ENCODE measurements at places on chromosomes 5 and 9.
A peak's percentile ranks its signal among the peaks of the same experiment; 100 is the strongest.

GRCh38 chr5:72621576-72621975 lies 114.4 kb upstream of the ZNF366 start:
- no peak for DNase-seq

DNA sequence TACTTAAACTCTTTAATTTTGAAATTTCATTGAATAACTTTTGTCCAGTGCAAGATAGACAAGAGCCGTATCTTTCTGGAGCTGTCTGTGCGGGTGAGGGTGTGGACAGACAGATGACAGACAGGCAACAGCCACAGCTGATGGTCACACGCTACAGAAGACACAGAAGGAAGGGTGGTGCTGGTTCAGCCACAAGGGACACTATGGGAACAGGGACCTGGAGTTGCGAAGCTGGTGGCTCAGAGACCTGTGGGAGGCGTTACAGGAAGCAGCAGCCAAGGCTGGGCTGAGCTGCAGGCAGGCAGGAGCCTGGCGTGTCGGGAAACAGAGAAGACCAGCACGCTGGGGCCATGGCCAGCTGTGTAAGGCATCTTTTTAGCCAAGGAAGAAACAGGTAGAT lies 104.4 kb downstream of the WNK2 start:
- DNase-seq: no peak

GRCh38 chr5:6392561-6392960 lies 14.2 kb upstream of the MED10 start:
- no peak for DNase-seq

DNA sequence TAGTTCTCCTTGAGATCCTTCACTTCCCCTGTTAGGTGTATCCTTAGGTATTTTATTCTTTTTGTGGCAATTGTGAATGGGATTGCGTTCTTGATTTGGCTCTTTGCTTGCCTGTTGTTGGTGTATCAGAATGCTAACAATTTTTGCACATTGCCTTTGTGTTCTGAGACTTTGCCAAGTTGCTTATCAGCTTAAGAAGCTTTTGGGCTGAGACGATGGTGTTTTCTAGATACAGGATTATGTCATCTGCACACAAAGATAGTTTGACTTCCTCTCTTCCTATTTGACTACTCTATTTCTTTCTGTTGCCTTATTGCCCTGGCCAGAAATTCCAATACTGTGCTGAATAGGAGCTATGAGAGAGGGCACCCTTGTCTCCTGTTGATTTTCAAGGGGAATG lies 609.4 kb upstream of the COX7C start:
- no peak for DNase-seq

GRCh38 chr5:14054965-14055963 lies 87.9 kb upstream of the TRIO start:
- DNase-seq: no peak

DNA sequence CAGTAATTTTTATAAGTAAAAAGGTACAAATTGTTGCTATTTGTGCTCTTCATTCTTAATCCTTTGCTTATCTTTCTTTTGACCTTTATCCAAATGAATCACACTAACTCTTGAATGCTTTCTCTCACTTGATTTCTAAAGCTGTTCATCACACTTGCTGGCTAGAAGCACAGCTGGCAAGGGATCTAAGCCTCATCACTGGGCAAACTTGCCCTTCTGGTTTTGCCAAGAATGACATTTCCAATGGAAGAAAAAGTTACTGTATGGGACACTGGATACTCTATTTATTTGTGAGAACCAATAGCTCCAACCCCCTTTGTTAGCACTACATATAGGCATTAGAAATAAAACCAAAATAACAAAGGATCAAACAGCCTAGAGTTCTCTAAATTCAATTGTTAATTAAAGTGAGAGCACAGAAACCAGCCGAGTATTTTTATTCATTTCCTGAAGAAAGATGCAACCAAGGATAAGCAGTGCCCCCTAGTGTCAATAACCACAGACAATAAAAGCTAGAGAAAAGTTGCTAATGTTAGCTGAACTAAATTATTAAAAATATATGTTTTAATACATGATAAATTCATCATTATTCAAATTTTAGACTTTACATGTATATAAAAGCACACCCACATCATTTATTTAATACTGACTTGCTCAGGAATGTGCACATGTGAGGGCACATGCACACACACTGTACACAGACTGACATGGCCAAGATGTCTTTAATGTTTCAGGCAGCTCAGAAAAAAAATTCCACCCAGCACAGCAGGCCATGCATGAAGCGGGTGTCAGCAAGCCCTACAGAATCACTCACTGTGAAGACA lies 59.8 kb upstream of the POU5F2 start:
- DNase-seq: no peak

GRCh38 chr5:117999939-118000549 lies 988.3 kb downstream of the DTWD2 start:
- no peak for DNase-seq

GRCh38 chr5:143435210-143435657 lies 31.7 kb upstream of the NR3C1 start:
- no peak for DNase-seq

DNA sequence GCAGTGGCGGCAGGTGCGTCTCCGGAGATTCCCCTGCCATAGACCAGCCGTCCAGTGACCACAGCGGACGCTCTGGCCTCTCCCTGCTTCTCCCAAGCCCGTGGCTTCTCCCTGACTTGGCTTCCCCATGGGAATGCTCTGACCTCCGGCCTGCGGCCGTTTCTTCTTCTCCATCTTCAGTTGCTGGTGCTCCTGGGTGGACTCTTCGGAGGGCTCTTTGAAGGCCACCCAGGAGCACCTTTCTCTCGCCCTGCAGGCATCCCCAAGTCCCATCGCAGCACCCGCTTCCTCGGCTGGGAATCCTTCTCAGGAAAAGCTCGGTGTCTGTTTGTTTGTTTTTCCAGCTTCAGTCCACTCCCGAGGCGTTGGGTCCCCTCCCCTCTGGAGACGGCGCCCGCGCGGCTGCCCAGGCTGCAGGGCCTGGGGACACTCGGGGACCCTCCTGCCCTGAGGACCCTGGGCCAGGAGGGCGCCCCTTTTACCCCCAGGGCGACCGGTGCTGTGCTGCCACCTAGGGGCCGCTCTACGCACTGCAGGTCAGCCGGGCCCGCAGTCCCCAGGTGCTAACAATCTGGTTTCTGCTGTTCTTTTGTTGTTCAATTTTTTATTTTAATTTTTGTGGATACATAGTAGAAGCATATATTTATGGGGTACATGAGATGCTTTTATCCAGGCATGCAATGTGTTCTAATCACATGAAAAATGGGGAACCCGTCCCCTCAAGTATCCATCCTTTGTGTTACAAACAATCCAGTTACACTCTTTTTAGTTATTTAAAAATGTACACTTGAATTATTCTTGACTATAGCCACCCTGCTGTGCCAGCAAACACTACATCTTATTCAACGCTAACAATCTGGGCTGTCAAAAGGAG lies 197.9 kb upstream of the ADAMTS16 start:
- DNase-seq: peak; percentile 65

GRCh38 chr5:145689235-145689634 lies 145.9 kb downstream of the PRELID2 start:
- no peak for DNase-seq

GRCh38 chr9:69580582-69581214 lies 91.5 kb downstream of the APBA1 start:
- no peak for DNase-seq

DNA sequence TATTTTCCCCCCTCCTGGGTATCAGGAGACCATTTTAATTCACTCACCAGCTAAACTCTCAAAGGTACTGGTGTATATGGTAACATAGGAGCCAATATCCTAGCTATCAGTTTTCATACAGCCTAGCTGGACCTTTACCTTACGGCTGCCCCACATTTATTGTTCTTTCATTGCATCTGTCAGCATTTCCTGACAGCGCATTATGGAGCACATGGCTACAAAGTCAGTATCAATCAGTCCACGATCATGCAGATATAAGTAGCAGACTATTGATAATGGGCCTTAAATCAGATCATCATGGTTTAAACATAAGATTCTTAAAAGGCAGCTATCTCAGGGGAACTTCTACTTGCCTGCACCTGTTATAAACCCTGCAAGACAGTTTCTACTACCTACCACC lies 304.7 kb downstream of the KIAA0825 start:
- no peak for DNase-seq

- no peak for DNase-seq
Measured at GRCh38 chr9:726005-726404, 115.5 kb upstream of the DMRT1 start.

DNA sequence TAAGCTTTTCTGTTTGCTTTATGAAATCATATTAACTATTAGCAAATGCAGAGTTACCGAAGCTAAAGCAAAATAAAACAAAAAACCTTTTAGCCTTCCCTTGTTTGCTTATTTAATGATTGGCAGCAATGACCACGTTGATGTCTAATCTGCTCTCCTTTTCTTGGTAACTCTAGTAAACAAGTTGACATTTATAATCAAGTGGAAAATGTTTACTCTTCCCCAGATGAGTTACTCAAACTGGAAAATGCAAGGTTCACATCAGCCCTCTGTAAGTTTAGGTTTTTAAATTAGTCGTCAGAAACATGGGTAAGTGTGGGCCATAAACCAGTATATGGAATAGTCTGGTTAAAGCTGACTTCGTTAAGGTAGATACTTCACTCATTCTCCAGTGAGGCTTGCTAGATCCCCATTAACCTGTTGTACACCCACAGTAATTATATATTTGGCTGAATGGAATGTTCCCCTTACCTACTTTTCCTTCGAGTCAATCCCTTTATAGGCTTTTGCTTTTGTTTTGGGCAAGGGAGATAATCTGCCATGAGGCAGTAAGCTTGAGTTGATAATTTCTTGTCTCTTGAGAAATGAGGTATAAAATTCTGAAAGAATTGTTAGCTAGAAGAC lies 100.9 kb downstream of the GDNF start:
- DNase-seq: no peak

Data from activated effector memory CD4-positive, alpha-beta T cell treated with anti-CD3 and anti-CD28 coated beads, Interleukin-2, amount 50 U/mL, for 16 hours (primary cell).